HFF-Myc (cell line): ENCODE measurements at places on chromosomes 4 and X.

GRCh38 chrX:13412208-13412600 is 92.4 kb upstream of the ATXN3L start:
- DNase-seq, result no peak

DNA sequence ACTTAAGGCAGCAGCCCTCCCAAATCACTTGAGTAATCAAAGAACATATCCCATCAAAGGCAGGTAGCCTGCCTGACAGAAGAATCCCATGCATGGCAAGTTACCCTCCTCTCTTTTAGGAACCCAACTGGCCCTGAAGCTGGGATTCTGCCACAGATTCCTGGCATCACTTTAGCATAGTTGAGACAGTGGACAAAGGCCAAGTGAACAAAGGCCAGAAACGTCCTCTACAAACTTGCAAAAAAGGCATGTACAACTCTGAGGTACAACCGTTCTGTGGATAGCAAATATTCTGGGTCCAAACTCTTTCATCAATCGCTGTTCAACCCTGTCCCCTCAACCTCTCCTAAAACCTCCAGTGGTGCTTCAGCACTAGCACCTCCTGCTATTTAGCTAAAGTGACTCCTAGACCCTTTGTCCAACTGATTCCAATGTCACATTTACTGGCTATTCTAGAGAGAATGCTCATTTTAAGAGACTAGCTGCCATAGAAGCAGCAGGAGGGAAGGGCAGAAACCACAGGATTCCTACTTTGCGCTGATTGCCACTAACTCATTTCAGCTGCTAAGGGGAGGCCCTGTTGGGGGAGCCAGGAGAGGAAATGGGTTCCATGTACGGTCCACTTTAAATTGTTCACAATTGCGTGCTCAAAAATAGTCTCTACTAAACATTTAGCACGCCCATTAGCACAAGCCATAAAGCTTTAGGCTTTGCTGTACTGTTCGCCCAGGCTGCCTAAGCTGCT is 105.9 kb downstream of the SHROOM4 start:
- no peak for DNase-seq

DNA sequence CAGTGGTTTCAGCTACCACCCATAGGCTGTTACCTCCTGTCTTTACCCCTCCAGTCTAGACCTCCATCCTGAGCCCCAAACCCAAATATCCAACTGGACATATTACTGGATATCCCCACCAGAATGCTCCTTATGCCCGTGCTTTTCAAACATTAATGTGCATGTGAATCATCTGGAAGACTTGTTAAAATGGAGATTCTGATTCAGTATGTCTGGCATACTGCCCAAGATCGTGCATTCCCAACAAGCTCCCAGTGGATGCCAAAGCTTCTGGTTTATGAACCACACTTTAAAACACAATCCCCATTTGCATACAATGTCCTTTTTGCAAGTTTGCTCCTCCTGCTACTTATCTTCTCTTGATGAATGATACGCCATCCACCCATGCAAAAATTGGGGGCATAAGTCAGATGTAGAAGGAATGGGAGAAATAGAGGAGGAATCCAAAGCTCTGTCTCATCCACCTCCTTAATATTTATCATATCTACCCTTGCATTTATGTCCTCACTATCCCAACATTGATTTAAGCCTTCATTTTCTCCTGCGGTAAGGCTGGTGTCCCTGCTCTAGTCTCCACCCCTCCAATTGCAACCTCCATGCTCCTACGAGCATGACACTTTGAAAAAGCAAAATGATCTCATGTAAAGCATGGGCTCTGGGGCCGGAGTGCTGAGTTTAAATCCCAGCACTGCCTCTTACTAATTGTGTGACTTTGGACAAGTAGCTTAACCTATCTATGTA is 7.4 kb upstream of the PGRMC1 start:
- peak; percentile 75 for DNase-seq

DNA sequence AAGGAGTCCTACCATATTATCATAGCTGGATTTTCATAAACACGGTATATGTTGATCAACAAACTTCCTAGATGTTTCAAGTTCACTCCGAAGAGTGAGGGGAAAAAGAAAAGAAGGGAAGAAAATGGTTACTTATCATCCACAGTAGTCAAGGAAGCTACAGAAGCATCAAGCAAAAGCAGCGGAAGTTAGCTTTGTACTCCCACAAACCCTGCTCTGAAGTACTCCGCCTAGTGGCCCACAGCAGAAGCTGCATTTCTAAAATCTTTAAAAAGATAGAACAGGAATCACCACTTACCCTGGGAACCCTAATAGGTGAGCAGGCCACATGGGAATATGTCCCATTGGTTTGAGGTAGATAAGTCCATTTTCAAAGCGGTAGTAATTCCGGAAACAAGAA is 28.5 kb upstream of the FRG1 start:
- DNase-seq, result no peak

- DNase-seq, result no peak
Measured at GRCh38 chr4:85995361-85995760, 364.5 kb downstream of the MAPK10 start.

DNA sequence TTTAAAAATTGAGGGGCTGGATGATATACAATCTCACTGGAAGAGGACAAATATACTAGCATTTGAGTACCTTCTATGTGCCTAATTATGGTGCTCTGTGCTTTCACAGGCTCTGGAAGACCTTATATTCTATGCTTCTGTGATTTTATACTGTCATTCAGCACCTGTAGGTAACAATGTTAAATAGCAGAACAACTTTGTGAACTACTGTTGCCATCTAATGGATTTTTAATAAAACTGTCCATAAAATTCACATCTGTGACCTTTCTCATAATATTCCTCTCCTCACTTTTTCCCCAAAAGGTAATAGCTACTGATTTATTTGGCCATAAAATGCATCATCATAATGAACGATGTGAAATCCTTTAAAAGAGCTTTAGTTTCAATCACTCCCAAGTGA is 21.9 kb downstream of the POU3F4 start:
- no peak for DNase-seq

DNA sequence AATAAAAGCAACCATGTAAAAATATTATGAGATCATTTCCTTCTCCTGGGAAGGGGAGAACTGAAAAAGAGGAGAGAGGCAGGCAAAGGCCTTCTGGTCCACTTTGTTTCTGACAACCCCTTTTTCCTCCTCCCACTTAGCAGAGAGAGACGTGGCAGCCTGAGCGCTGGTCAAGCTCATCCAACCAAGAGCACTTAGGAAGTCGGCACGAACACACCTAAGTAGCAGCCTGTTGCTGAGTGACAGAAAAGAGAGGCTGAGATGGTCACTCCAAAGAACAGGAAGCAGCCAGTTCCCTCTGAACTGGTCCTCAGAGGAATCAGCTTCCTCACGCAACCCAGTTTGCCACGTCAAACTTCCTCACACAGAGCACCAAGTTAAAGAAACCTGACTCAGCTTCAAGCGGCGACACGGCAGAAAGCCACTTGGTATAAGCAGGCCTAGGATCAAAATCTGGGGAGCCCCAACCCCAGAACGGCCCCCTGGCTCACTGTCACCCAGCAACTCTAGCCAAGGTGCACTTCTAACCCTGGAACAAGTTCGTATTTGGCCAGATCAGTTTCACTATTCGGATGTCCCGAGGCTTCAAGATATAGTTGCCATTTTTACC is 861 bp downstream of the SEC24D start:
- DNase-seq, result peak; percentile 59

DNA sequence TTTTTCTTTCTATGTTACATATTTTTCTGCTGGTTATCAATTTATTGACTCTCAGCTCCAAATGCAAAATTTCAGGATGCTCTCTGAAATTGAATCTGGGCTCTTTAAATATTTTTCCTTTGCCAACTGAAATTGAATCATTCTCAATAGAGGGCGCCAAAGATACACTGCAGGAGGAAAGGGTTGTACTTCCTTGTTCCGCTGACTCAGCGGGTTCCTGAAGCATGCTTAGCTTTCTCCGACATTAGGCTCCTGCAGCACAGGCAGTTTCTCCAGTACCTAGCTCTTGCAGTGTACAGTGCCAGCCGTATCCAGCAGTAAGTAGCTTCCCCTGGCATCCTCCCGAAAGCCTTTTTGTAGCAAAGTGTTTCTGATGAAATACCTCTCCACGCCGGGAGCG is 28.8 kb upstream of the CFAP47 start:
- DNase-seq, result no peak

DNA sequence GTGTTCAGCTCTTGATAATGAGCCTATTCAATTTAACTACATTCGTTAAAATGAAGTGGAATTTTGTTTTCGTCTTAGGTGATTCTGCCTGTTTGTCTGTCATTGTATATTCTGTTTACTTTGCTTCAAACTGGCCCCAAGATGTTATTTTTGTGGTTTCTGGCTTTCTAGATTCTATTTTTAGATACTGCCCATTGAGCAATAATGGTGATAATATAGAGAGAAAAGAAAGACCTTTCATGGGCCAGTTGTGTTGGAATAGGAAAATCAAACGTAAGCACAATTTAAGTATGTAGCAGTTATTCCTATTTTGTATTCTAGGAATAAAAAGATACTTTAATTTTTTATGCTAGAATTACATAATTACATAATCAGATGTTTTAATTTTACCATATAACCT is 4.0 kb downstream of the CDKN2AIP start:
- DNase-seq, result no peak

DNA sequence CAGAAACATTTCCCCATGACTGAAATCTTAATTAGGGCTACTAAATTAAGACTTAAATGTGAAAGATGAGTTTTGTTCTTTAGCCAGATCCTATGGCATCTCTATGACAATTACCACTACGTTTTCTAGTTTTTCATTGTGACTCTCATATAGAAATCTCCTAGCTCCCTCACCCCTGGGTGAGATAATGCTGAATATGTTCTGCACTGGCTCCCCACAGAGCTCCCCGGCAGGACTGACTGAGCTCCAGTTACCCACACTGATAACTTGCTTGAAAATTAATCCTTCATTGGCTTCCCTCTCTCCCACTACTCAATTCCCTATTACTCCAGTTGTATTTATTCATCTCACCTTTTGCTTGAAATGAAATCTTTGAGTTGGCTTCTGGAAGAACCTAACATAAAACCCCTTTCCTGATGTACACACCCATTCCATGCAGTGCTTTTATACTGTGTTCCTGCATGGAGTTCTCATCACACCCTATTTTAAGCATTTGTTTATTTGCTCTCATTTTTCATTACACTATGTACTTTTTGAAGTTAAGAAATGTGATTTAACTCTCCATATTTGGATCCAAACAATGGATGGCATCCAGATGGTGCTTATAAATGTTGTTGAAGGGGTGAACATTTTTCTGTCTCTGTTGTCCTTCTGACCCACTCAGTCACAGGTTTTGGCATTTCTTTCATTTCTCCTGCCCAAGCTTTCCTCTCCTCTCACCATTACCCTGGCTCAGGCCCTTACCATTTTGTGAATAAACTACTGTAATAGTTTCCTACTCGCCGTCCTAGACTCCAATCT is 623.4 kb downstream of the SPRY1 start:
- DNase-seq, result no peak

- DNase-seq, result no peak
Measured at GRCh38 chrX:72705111-72705510, 9.0 kb downstream of the PHKA1 start.

DNA sequence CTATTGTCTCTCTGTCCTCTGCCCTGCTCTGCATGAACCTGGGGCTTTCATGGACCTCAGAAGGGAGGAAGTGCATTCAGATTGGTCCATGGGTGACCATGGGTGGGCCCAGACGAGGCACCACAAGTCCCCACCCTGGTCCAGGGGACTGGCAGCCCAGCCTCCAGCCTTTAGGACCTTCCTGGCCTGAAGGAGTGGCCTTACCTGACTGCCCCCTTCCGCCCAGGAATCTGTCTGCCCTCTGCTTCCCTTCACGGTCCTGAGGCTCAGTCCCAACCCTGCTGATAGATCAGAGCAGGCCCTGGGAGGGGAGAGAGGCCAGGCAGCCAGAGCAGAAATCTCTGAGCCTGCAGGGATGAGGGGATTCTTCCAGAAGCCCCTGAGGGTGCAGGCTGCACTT is 455.4 kb downstream of the PCDH18 start:
- no peak for DNase-seq

DNA sequence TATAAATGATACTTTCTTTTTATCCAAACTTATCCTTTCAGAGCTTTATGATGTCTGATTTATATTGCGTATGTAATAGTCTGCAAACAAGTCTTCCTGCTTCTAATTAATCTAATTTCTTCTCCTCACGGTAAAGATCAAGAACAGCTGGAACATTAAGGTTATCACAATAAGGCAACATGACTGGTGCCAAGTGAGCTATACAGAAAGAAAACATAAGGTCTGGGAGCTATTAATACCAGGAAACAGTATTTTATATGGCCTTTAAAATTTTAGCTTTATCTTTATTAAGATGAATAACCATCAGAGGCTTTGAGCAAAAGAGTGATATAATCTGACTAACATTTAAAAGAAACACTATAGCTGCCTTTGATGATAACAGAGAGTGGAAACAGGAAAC is 28.7 kb upstream of the CABS1 start:
- no peak for DNase-seq

DNA sequence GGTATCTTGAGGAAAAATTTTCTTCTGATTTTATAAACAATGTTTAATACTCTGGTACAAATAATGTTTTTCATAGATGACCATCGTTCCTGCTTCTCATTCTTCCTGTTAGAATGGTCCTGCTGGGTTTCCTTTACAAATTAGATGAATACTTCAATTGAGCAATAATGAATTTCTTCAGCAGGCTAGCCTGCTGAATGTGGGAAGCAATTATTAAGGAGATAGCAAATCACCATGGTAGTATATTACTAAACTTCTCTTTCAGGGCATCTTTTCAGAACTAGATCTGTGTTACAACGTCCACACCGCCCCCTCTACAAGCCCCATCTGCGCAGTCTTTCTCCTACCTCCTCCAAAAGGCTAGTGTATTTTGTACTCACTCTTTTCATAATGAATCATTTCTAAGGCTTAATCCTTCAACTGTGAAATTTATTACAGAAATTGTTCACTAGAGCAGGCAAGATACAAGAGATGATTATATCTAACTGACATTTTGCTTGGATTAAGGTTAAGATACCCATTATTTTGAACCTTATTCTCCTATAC is 38.4 kb downstream of the GPRIN3 start:
- DNase-seq, result no peak

- DNase-seq, result no peak
Measured at GRCh38 chrX:130728208-130728607, 174.8 kb downstream of the ENOX2 start.

- peak; percentile 15 for DNase-seq
Measured at GRCh38 chr4:108010167-108010566, 20.5 kb downstream of the HADH start.

DNA sequence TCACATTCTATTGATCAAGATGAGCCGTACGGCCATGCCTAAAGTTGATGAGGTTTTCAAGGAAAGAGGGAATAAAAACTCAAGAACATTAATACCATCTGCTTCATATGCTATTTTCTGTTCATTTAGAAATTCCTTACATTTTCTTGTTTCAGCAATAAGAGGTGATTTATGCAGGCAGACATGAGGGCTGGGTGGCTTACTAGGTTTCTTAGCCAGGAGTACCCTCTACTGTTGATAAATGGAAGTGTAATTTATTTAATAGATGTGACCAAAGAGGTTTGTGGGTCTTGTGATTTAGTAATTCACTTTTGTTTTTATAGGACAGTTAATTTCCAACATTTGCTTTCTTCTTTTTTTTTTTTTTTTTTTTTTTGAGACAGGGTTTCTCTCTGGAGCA is 6.4 kb upstream of the SMIM9 start:
- peak; percentile 15 for DNase-seq

- DNase-seq, result peak; percentile 10
Measured at GRCh38 chr4:149441338-149441737, 374.3 kb downstream of the IQCM start.

GRCh38 chr4:99841129-99841528 is 24.5 kb downstream of the DAPP1 start:
- no peak for DNase-seq

GRCh38 chr4:79877511-79877910 is 195.5 kb downstream of the ANTXR2 start:
- DNase-seq, result no peak
